ENCODE measurements at places on chromosomes 2 and 18.

GRCh38 chr2:6578416-6578815, 287.3 kb downstream of the CMPK2 start:
- no peak for DNase-seq

GRCh38 chr2:24045511-24046508, 1.4 kb downstream of the WDCP start:
- no peak for DNase-seq

DNA sequence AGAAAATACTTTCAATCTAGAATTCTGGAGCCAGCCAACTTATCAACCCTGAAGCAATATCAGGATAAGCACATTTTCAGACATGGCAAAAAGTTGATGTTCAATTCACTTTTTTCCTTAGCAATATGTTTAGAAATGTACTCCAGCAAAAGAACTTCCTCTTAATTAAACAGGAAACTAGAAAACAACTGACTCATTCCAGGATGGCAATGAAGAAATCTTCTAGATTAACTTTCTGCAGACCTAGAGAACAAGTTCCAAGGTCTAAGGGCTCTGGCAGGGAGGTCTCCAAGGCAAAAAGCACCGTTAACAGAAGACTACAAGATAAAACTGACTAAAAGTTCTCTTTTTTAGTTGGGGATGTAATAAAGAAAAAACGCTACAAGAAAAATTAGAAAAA, 69.2 kb upstream of the VWC2L start:
- no peak for DNase-seq

DNA sequence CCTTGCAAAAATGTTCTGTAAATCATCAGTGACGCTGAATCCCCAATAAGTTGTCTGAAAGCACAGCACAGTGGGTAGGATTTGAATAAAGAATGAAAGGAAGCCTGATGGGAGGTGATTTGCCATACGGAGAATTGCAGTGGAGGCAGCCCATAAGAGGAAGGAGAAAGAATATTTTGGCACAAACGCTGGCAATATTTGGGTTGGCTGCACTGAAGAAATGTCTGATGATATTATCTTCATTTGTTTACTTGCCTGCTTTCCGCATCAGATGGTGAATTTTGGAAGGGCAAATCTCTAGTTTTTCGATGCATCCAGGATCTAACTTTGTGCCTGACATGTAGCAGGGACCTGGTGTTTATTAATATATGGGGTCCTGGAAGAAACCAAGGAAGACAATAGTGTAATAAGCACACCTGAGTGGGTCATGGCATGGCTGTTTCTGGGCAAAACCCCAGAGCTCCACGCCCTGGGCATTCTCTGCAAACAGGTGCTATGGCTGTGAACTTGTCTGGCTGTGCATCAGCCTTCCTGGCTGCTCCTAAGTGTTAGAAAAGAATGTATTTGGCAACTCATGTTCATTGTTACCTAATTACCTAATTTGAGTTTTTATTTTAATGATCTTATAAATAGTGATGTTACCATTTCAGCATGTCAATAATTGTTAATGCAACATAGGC, 5.9 kb downstream of the GALR1 start:
- DNase-seq: no peak

DNA sequence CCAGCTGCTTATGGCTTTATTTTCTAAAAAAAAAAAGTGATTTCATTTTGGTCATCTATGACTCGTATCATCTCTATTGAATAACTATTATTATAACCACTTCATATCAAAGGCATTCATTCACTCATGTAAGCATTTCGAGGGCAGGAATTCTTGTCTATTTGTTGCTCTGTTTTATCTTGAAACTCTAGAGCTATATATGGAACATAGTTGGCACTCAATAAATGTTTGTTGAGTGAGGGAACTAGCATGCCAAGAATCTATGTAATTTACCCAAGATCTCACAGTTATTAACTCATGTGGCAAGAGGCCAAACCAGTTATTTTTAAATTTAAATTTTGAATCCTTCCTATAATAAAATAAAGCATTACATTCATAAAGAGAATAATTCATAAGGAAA, 470.1 kb downstream of the TMX3 start:
- no peak for DNase-seq

GRCh38 chr18:68940754-68941153, 142.9 kb downstream of the CCDC102B start:
- DNase-seq: no peak

DNA sequence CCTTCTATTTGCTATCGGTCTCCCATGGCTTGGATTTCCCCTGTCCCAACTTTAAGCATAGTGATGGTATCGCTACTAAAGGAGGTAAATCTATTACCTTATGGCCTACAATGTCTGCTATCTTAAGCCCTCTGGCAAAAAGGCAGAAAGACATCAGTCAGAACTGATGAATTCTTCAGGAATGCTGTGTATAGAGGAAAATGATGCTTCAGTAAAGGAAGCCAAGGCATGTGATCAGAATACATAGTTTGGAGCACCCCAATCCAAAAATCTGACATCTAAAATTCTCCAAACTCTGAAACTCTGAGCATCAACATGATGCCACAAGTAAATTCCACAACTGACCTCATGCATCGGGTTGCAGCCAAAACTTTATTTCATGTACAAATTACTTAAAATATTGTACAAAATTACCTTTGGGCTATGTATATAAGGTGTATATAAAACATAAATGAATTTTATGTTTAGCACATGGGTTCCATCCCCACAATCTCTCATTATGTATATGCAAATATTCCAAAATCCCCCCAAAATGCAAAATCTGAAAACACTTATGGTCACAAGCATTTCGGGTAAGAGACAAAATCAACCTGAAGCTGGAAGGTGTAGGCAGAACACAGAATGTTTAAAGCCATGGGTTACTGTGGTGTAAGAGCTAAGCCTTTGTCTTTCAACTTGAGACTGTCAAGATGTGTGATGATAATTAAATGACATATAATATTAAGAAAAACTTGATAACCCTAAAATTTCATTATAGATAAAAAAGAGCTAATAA, 66.2 kb downstream of the CUL3 start:
- no peak for DNase-seq

DNA sequence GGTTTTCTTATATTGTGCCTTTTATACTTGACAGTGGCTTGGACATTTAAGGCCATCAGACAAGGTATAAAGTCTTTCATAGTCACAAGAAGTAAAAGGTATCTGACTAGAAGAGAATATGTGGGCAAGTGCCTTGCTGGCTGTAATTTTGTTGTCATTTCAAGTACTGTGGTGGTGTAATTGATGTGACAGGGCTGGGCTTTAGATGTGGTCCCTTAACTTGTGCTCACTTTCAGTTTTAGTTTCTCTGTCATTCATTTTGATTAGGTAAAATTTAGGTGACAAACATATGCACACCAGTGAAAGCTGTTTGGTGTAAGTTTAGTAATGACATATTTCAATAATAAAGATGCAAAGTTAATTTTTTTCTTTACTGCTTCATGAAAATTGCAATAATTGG, 31.2 kb upstream of the TBR1 start:
- DNase-seq: no peak

GRCh38 chr2:133844214-133844892, 276.1 kb upstream of the NCKAP5 start:
- DNase-seq: peak; percentile 51

DNA sequence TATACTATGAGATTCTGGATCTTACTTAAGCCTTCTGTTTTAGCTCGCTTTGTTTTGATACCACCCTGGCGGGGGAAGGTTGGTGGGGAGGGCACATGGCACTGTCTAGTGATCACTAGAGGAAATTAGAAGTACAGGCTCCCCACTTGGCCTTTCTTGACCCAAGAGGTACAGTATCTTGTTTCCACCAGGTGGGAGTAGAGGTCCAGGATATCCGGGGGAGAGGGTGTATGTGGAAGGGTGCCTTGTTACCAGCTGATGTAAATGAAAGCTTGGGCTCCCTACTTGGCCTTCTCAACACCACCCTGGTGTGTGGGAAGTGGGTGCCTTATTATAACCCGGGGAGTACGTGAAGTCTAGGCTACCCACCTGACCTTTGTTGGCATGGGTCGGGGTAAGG, 7.5 kb downstream of the GALNT1 start:
- no peak for DNase-seq

DNA sequence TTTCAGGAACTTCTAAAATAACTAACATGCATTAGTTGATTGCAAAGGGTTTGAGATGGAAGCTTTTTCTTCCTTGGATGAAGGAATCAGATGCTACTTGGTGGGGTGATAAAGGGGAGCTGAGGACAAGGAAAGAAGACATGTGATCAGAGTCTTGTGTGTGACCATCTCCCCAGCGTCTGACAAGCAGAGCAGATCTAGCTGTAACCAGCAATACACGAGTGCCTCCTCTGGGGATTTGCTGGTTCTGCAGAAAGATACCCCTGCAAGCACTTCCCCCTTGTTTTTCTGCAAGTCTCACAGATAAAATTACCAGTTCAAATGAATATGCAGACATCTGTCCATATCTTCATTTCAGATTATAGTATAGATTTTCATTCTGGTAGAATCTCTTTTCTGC, 2.7 kb downstream of the CDH7 start:
- DNase-seq: no peak

DNA sequence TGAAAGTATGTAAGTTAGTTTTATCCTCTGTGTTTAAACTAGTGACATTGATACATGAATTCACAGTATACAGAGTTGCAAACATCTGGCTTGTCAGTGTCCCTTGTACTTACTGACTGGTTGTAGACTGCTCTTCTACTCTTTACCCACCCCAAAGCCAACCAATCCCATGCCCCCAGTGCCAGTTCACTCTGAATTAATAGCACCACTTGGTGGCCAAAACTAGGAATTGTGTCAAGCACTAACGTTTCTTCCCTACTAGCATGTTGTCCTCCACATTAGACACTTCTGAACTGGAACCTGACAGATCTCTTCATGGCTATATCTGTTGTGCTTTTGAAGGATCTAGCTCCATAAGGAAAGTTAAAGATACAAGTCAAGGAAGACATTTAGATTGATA, 27.2 kb upstream of the OTX1 start:
- no peak for DNase-seq

GRCh38 chr2:75003276-75003675, 44.8 kb downstream of the POLE4 start:
- no peak for DNase-seq

GRCh38 chr2:220835583-220835982, 736.5 kb downstream of the EPHA4 start:
- DNase-seq: no peak

GRCh38 chr2:55810622-55811020, 113.0 kb downstream of the EFEMP1 start:
- no peak for DNase-seq

- DNase-seq: peak; percentile 60
These were observed 1.0 kb downstream of the ZCCHC2 start for GRCh38 chr18:62523631-62524439.

DNA sequence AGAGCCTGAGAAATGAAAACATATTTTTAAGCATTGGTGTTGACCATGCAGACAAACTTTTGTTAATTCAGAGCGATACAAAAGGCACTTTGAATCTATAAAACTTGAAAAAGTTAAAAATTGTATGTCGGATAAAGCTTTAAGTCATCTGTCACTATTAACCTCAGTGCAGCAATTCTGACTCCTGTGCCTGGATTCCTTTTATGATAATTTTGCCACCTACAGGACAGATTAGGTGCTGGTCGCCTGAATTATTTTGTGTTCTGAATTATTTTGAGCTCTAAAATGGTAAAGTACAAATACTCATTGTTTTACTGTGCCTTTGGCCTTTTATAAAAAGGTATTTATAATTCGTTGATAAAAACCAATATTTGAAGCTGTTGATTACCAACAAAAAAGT, 19.4 kb upstream of the RNF138 start:
- no peak for DNase-seq

DNA sequence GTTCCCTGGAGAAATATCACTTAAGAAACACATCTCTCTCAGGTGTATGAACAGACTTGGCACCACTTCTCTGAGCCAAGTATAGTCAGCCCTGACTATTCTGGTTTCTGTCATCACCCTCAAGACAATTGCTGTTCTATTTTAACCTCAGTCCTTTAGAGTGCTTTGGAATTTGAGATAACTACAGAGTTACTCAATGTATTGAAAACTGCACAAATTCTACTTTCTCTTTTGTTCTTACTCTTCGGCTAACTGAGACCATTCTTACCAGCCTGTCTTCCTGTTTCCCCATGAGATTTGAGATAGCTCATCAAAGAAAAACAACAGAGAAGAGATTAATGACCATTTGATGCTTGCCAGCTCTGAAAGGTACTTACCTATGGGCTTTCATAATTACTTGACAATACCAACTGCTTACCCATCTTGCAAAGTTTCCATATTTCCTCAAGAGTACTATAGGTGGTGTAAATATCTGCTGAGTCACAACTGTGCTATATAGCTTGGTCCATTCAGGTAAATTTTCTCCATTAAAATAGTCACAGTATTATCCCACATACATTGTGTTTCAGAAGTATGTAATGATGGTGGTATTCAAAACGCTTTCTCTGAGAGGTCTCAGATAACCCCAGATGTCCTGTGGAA, 467.5 kb upstream of the CHST9 start:
- DNase-seq: no peak

DNA sequence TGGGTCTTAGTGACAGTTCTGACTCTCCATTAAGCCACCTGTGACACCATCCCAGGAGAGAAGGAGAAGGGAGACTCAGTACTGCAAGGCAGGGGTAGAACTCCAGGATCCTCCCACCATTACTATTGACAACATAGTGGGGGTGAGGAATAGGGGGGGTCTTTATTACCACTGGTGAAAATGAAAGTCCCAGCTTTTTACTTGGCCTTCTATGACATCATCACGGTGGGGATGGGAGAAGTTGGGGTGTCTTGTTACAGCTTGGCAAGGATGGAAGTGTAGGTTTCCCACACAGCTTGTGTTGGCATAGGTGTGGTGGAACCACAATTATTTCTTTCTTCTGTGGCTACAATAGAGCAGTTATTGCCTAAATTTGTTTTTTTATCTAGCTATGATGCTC, 203.9 kb upstream of the DTNA start:
- DNase-seq: no peak

DNA sequence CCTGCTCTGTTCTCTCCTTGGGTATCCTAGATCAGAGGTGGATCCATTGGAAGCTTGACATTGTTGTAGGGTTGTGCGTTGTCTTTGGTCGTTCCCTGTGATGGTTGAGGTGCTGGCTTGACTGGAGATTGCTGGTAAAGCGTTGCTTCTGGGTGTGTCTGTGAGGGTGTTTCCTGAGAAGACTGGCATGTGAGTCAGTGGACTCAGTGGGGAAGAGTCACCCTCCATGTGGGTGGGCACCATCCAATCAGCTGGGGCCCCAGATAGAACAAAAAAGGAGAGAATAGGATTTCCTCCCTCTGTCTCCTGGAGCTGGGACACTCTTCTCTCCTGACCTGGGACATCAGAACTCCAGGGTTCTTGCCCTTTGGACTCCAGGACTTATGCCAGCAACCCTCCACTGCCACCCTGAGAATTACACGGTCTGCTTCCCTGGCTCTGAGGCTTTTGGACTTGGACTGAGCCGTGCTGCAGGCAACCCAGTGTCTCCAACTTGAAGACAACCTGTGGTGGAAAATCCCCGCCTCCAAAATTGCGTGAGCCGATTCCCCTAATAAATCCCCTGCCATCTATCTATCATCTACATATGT, 14.8 kb upstream of the REEP1 start:
- no peak for DNase-seq
